Activated effector memory CD4-positive, alpha-beta T cell treated with Interleukin-2 at 50 U/mL for 16 hours (primary cell): ENCODE measurements at places on chromosomes 2 and 18.

DNA sequence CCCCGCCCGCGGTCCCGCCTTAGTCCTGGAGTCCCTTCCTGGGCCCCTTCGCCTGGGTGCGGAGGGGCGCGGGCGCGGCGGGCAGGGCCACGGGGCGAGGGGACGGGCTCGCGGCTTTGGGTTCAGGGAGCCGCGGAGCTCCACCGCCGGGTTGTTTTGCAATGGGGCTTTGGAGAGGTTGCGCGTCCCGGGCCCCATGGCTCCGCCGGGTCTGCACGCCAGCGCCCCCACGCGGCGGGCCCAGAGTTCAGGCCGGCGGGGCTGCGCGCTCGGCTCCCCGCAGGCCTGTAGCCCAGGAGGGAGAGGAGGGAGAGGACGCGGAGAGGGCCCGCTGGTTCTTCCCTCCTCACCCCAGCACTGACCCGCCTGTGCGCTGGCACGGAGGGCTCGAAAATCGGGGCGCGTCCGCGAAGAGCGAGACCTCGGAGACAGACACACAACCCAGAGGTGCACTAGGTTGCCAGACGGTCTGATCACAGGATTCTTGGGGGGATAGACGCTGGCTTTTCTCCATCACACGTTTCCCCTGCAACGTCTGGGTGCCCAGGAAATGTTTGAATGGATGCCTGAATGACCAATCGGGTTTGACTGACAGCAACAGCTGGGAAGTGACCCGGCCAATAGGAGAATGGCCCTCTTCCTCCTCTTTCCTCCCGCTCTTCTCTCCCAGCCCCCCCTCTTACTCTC lies 4.9 kb upstream of the SIX2 start:
- DNase-seq, result no peak

- DNase-seq, result no peak
Measured at GRCh38 chr2:58834404-58834803, 593.3 kb upstream of the FANCL start.

- peak; percentile 16 for DNase-seq
Measured at GRCh38 chr2:240983361-240983995, 14.9 kb upstream of the SNED1 start.

- no peak for DNase-seq
Measured at GRCh38 chr2:27281855-27282559, at the start of gene TRIM54. Gene TRIM54, plus strand, starts transcription at chr2:27282429. Its CDS starts 303 bp downstream, at chr2:27282732.

DNA sequence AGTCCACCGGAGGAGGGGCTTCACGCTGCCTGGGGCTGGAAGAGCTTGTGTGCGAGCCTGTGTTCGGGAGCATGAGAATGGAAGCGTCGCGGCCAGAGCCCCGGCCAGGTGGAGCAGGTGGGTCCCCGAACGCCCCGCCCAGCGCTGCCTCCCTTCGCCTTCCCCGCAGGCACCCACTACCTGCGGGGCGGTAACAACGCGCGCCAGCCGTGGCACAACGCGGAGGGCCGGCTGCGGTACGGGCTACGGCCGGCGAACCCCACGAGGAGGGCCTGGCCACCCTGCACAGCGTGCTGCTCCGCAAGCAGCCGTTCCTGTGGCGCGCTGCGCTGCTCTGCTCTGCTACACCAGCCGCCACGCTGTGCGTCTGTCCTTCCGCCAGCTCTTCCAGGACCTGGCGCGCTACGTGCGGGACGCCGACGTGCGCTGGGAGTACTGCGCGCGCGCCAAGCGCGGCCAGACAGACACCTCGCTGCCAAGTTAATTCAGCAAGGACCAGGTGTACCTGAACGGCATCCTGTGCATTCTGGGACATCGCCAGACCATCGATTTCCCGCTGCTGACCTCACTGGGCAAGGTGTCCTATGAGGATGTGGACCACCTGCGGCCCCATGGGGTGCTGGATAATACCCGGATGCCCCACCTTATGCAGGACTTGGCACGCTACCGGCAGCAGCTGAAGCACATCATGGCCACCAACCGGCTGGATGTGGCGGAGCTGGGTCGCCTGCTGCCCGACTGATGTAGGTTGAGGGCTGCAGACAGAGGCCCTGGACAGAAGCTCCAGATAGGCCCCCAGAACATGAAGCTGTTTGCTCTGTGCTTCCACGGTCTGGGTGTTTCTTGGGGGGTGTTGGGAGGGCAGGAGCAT lies 200.6 kb downstream of the NAPG start:
- no peak for DNase-seq

DNA sequence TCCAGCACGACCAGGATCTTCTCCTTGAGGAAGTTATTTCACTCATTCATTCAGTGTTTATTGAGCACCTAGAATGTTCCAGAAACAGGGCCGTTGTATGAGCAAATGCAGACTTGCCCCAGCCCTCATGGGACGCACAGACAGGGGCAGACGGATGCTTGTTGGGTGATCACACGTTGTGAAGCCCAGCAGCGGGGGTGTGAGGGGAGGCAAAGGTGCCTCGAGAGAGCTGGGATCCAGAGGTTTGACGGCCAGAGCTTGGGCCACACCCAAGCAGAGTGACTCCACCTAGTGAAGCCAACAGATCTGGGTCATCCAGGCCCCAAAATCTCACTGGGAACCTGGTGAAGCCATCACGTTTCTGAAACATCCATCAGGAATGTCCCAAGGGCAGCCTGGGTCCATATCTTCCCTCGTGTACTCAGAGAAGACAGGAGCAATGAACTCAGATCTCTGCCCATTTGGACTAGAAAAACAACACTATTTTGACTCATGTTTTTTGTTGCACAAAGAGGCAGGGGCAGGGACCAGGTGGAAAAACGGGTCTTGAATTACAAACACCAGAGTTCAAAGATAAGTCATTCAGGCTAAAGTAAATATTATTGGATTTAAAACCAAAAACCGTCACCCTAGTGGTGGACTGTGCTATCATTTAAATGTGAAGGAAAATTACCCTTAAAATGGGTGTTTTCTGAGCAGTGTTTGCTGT lies 54.9 kb upstream of the RBM44 start:
- DNase-seq, result no peak
